Anterior cingulate cortex (tissue), 58 donors: ENCODE measurements at places on chromosomes 4 and X.
A peak's percentile ranks its signal among the peaks of the same experiment; 100 is the strongest.

GRCh38 chr4:178480105-178480504 lies 1037.9 kb upstream of the AGA start:
- no peak for DNase-seq

- DNase-seq = peak; percentile 12
Observed at GRCh38 chr4:164937576-164938270, 39.7 kb downstream of the TRIM61 start.

DNA sequence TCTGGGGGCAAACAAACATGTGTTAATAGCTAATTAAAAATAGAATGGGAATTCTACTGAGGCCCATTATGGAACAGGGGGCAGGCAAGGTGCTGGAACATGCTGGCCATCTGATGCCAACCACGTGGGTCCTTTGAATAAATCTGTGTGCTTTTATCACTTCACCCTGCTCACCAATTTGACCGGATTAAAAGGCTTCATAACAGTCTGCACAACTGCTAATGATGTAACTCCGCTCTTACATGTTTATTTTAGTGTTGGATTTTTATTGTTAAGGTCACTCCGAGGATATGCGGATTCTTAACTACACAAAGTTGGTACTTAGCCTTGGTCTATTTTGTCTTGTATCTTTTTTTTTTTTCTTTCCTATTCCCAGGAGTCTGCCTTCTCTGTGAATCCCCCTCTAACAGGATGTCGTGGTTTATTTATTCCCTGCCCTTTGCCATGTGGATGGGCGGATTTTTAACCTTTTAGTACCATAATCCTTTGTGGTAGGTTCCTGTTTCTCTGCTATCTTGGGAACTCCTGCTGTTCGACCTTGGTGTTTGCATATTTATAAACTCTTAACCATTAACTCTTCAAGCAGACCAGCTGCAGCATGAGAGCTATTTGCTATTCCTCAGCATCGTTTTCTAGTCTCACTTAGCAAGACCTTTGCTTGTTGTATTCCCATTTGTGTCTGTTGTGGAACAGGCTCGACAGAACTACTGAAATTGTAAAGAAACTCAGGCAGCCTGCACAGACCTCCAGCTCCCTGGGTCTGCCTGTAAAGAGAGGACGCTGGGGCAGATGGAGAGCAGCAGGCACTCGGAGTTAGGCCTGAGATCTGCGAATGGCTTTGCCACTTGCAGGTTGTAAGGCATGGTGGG lies 38.0 kb downstream of the TRIM2 start:
- no peak for DNase-seq

DNA sequence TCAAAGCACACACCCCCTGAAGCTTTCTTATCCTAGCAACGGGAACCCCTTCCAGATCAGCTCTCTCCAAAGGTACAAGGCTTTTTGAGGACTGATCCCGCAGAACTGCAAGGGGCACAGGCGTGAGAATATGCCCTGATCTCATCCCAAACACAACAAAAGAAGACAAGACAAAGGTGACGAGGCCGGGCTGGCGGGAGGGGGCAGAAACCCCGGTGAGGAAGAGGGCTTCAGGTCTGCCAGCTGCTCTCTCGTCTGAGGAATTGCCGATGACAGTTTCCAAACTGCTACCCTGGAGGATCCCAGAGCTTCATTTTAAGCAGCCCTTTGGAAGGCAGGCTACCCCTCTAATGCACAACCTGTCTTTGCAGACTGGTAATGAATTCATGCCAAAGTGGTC lies 3.4 kb downstream of the HCFC1 start:
- no peak for DNase-seq

GRCh38 chr4:137116144-137116543 lies 416.1 kb downstream of the PCDH18 start:
- no peak for DNase-seq

- no peak for DNase-seq
Observed at GRCh38 chrX:124426288-124427169, 80.2 kb downstream of the SH2D1A start.

DNA sequence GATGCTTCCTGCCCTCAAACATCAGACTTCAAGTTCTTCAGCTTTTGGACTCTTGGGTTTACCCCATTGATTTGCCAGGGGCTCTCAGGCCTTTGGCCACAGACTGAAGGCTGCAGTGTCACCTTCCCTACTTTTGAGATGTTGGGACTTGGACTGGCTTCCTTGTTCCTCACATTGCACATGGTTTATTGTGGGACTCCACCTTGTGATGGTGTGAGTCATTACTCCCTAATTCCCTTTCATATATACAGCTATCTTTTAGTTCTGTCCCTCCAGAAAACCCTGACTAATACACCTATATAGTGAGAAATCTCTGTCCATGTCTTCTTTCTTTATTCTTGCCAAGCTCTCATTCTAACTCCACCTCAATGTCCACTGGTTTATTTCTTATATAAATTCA lies 736.9 kb upstream of the HS3ST1 start:
- no peak for DNase-seq

- DNase-seq = no peak
Observed at GRCh38 chr4:24564488-24564887, 19.9 kb downstream of the DHX15 start.

GRCh38 chr4:102878901-102879300 lies 10.1 kb downstream of the CISD2 start:
- DNase-seq = no peak

GRCh38 chrX:143580266-143580665 lies 55.6 kb downstream of the SLITRK4 start:
- no peak for DNase-seq

DNA sequence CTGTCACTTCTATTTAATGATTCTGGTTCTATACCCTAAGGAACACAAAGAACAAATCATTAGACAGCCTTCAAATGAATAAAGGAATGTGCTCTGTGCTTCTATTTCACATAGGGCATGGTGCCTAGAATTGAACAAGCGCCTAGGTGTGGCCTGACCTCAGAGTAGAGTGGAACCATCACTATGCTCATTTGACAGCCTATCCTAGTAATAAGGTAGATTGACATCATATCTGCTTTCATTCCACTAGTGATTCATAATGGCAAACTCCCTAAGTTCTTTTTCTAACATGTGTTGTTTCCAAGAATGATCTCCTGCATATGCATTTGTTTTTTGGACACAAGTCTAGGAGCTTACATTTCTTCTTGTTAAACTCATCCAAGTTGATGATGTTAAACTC lies 36.6 kb downstream of the METTL14 start:
- DNase-seq = no peak
